Sciatic nerve (tissue), 2 donors: ENCODE measurements at places on chromosomes 12 and 14. TPM values are rescaled to one million over a fixed set of nuclear protein-coding genes. Genes with fewer than 3 reads are reported as not detected.

DNA sequence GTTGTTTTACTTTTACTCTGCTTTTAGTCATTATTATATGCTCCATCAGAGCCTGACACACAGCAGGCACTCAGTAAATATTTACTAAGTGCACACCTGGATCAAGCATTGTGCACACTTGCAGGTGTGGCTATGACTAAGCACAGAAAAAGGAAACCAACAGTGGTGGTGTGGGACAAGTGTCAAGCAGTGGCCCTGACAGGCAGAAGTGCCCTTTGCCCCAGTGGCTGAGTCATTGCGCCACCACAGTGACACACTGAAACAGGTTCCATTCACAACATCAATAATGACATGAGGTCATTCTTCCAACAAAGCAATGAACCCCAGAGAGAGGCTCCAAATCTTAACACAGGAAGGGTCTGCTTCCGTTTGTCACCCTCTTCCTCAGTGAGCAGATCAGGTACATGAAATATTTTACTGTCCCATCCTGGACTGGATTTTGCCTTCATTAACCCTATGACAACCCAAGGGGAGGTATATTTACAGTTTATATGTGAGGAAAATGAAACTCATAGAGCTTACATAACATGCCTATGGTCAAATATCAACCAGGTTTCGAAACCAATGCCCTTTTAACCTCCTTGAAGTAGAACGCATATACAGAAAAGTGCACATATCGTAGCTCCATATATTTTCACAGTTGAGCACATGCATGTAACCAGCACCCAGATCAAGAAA lies 82.6 kb upstream of the GTF2A1 start:
- DNase-seq: no peak

GRCh38 chr12:49537231-49537751 lies 1.5 kb upstream of the KCNH3 start:
- peak; percentile 58 for DNase-seq

- DNase-seq: no peak
Observed at GRCh38 chr12:13405961-13406703, 209.6 kb downstream of the EMP1 start.

GRCh38 chr12:54388237-54389133 lies 4.0 kb upstream of the ZNF385A start:
- no peak for DNase-seq

DNA sequence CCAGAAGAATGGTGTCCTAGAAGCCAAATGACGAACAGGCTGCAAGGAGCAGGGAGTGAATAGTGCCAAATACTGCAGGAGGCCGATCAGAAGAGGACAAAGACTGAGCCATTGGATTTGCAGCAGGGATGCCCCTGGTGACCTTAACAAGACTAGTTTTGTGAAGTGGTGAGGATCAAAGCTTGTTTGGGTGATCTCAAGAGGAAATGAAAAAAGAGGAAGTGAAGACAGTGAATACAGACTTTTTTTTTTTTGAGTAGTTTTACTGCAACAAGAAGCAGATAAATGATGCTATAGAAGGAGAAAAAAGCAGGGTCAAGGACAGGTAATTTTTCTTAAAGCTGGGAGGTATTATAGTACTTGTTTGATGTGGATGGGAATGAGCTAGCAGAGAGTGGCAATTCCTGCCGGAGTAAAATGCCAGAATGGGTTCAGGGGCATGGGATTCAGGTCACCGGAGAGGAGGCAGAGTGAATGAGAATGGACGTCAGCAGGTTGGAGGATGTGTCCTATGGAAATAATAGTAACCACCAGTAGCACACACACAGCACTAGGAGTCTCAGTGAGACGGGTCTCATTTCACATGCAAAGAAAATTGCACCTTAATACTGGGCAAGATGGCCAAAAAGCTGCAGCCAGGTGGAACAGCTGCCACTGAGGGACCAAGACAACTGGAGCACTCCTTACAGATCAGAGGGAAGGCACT lies 345.8 kb upstream of the CCDC196 start:
- DNase-seq: no peak

DNA sequence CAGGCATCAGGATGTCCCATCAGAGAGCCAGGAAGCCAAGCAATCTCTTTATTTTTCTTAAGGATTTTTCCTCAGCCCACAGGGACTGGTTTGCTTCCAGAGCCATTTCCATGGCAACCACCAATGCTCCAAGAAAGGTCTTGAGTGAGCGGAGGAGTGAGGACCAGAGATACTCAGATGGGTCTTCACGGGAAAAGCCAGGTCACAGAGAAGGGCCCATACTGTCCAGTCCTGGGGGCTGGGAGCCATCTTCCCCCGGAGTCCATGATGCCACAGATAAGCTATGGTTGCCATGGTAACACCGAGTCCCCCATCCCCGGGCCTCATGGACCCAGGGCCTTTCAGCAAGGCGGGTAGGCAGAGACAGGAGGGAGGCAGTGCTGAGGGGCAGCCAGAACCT lies 28.6 kb downstream of the CMKLR1 start:
- no peak for DNase-seq

DNA sequence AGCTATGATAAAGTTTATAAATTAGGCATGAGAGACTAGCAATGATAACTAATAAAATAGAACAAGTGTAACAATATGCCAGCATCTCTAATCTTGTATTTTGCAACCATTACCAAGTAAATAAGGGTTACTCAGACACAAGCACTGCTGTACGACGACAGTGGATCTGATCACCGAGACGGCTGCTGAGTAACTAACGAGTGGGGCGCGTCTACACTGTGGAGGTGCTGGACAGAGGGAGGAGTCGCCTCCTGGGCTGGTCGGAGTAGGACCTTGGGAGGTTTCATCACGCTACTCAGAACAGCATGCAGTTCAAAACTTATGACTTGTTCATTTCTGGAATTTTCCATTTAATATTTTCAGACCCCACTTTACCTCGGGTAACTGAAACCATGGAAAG lies 18.4 kb downstream of the COA8 start:
- no peak for DNase-seq

DNA sequence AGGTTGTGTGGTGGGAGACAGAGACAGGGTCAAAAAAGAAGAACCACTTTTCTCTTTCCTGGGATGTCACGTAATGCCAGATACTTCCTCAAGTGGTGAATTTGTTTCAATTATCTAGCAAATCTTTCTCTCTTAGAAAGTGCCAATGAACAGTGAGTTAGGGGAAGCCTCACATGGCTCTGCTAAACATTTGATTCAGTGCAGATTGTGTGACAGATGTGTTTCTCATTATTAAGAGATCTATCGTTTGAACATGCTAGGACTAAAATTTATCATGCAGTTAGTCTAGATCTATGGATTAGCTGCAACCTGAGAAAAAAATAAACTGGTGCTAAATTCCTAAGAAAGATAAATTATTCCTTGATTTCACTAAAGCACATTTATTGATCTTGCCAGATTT lies 247.8 kb downstream of the MDGA2 start:
- DNase-seq: no peak

GRCh38 chr12:26937443-26937862 lies 328 bp downstream of the INTS13 start:
- DNase-seq: no peak

GRCh38 chr14:88791252-88791621 lies 1.5 kb downstream of the EML5 start:
- DNase-seq: no peak

GRCh38 chr12:52360663-52361271 lies 6.5 kb downstream of the KRT85 start:
- DNase-seq: peak; percentile 53

The NDRG2 gene
- total RNA-seq: 398 TPM

The TEX22 gene
- 6.0 TPM for total RNA-seq

The TAS2R31 gene
- total RNA-seq: 8.8 TPM

The SP1 gene
- 101 TPM for total RNA-seq

The ACTN1 gene
- total RNA-seq: 216 TPM

The C3AR1 gene
- 21.8 TPM for total RNA-seq
